ENCODE measurements at places on chromosomes 13 and 19.

- DNase-seq = no peak
These were observed 99.7 kb downstream of the PCDH9 start for GRCh38 chr13:67130444-67130843.

- peak; percentile 86 for DNase-seq
These were observed 8.9 kb upstream of the MYO1F start for GRCh38 chr19:8585894-8586750.

GRCh38 chr13:30466358-30466714, 600 bp upstream of the HMGB1 start:
- DNase-seq = no peak

DNA sequence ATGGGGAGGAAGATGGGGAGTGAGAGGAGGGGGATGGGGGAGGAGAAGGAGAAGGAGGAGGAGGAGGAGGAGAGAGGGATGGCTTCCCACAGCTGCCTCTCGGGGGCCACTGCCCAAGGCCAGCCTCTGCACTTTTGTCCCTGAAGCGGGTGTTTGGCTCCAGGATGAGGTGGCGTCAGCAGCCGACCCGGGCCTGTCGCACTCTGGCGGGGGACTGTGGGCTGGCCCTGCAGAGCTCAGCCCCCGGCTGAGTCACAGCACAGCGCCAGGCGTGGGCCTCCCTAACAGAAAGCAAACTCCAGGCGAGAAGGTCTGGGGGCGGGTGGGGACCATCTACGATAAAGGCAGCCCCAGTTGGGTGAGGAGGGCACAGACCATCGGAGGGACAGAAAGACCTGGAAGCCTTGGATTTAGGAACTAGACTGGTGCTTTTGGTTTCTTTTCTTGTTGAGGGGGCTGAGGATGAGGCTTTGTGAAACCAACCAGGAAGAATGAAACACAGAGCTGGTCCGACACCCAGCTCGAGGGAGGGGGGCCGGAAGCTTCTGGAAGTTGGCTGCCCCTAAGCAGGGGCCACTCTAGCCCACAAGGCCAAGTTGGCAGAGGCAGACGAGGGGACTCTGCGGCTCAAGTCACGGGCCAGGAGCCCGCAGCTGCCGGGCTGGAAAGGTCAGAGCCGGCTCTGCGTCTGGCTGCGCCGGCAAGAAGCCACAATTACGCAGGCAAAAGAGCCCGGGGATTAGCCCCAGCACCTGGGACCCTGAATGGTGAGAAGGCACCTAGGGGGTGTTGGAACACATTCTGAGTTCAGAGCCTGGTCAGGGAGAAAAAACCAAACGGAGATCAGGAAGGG, 18.2 kb downstream of the LSM4 start:
- peak; percentile 62 for DNase-seq

- no peak for DNase-seq
These were observed 68.1 kb upstream of the SLC10A2 start for GRCh38 chr13:103134271-103134670.

DNA sequence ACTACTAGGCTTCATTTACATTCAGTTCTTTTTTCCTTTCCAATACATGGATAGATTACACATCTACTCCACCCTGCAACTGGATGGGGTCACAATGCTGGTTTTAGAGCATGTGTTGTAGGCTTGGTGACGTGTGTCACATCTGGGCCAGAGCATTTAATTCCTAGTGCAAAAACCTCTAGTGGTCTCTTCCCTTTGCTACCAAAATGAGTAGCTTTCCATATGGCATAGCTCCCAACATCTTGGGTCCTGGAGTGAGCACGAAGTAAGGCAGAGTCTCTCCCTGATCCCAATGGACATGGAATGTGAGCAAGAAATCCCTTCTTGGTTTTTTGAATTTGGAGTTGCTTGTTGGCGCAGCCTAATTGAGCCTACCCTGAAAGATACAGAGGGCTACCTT, 51.7 kb downstream of the TNFSF11 start:
- no peak for DNase-seq

GRCh38 chr19:18905513-18906236, 9.7 kb upstream of the CERS1 start:
- no peak for DNase-seq

DNA sequence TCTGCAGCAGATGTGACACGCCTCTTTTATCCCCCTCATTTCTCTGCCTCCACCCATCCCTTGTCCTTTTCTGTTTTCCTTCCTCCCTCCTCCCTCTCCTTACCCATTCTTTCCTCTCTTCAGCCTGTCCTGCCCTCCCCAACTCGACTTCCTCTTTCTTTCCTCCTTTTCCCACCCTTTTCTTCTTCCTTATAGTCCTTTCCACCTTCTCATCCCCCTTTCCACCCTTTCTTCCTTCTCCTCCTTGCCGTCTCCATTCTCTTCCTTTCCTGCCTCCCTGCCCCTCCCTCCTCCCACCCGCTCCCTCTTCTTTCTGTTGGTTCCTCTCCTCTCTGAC, 688 bp upstream of the ZNF71 start:
- DNase-seq = no peak

GRCh38 chr13:40480012-40480914, 186.2 kb downstream of the FOXO1 start:
- DNase-seq = no peak

DNA sequence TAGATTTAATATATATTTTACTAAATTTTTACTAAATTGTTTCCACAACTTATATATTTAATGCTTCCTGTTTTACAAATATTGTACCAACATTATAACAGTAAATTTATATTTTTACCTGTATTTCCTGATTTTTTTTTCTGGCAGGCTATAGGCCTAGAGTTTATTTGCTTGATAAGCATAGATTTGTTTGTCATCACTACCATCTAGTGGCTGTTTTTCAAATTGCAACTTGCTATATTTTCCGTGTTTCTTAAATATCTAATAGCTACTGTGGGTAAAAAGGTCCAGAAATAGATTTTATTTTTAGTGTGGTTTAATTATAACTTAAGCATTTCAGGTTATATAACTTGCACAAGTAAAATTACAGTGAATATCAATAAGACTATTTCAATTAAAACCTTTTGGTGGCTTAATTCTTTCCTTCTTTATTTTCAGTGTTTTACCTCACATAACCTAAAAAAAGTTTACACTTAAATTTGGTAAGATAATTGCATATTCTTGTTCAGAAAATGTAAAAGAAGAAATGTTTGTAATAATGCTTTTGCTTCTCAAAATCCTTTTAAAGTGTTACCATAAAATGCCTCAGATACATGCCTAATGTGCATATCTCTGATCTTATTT, 60.6 kb downstream of the NDFIP2 start:
- DNase-seq = peak; percentile 15

DNA sequence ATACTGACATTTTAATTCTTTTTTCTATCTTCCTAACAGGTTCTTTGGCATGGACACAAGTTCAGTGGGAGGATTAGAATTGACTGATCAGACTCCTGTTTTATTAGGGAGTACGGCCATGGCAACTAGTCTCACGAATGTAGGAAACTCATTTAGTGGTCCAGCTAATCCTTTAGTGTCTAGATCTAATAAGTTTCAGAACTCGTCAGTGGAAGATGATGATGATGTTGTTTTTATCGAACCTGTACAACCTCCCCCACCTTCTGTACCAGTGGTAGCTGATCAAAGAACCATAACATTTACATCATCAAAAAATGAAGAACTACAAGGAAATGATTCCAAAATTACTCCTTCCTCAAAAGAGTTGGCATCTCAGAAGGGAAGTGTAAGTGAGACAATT, 34.5 kb downstream of the ZMYM2 start:
- no peak for DNase-seq

- DNase-seq = no peak
These were observed 435.3 kb downstream of the KLF12 start for GRCh38 chr13:73698859-73699258.

- DNase-seq = no peak
These were observed 21.4 kb upstream of the TCF3 start for GRCh38 chr19:1673645-1674292.

GRCh38 chr13:51282322-51282721, 57.2 kb upstream of the SERPINE3 start:
- DNase-seq = no peak

DNA sequence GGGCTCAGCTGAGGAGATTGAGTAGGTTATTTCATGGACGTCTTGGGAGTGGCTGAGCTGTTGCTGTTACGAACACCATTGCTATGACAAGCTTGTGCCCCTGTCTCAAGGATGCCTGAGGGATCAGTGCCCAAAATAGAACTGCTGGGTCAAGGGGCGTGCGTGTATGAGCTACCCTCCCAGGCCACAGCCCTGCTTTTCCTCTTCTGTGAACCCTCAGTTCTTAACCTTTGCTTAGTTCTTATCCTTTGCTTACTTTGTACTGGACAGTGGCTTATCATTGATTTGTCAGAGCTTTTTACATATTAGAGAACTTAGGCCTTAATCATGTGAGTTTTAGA, 9.0 kb downstream of the ARHGAP45 start:
- no peak for DNase-seq

DNA sequence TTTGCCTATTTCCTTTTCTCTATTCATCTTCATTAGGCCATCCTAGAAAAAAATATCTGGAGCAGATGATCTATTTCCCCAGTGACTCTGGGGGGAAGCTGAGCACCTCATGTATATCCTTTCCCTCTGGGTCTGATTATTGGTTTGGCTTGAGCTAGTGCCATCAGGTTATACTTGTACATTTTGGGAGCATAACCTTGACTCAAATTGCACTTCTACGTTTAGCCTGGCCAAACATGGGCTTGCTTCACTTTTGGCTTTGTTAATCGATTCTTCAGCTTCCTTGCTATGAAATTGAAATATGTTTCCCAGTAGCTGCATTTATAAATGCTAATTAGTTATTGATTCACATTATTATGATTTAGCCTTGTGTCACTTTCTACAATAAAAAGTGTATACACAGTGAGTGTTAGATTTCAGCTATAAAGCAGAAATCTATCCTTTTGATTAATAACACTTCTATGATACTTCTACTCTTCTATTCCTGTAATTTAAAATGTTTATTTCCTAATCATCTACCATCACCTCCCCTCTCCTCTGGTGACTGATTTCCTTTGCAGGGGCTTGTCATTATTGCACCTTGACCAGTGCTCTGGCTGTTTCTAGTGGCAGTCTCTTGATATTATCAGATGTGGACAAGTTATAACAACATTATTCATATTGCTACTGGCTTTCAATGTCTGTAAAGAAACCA, 37.3 kb downstream of the TNFSF11 start:
- no peak for DNase-seq

- DNase-seq = no peak
These were observed 124.7 kb downstream of the RBM26 start for GRCh38 chr13:79281339-79281747.

DNA sequence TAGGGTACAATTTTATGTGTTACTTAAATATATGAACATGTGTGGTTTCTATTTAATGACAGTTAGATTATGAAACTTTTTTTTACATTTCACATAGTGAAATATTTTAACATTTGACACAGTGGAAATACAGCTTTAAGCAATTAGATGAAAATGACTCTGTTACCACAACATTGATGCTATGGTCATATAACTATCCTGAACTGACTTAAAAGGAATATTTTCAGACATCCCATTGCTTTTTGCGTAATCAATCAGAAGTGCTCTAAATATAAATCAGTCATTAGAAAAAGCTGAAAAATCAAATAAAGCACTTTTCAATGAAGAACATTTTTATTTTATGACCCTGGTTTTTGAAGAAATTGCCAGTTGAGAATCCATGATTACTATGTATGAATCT, 80.3 kb downstream of the UFM1 start:
- no peak for DNase-seq

DNA sequence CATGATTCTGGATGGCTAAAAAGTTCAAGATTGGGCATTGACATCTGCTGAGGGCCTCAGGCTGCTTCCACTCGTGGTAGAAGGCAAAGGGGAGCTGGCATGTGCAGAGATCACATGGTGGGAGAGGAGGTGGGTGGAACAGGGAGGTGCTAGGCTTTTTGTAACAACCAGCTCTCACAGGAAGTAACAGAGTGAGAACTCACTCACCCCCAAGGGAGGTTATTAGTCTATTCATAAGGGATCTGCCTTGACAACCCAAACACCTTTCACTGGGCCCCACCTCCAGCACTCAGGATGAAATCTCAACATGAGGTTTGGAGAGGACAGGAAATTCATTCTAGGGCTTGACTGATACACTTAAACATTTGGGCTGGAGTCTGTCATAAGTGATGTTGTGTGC, 197.7 kb upstream of the RNF113B start:
- DNase-seq = no peak

DNA sequence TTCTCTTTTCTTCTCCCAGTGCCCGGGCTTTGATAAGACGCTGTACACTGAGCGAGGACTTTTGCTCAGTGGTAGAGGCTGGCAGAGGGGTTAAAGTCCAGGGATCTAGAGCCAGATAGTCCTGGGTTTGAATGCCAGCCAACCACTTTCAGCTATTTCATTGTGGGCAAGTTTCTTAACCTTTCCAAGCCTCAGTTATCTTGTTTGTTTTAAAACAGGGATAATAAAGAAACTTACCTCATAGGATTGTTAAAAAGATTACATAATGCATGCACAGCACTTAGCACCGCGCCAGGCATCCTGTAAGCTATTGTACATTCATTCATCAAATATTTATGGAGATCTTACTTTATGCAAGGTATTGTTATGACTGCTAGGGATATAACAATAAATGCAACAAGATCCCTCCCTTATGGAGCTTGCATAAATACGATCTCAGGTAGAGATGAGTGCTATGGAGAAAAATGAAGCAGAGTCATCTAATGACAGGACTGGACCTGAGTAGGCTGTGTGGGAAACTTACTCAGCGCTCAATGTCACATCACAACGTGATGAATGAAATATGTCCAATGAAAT, 70.8 kb downstream of the LNX2 start:
- DNase-seq = no peak

- no peak for DNase-seq
These were observed 23.9 kb upstream of the CXCL17 start for GRCh38 chr19:42466521-42467182.

DNA sequence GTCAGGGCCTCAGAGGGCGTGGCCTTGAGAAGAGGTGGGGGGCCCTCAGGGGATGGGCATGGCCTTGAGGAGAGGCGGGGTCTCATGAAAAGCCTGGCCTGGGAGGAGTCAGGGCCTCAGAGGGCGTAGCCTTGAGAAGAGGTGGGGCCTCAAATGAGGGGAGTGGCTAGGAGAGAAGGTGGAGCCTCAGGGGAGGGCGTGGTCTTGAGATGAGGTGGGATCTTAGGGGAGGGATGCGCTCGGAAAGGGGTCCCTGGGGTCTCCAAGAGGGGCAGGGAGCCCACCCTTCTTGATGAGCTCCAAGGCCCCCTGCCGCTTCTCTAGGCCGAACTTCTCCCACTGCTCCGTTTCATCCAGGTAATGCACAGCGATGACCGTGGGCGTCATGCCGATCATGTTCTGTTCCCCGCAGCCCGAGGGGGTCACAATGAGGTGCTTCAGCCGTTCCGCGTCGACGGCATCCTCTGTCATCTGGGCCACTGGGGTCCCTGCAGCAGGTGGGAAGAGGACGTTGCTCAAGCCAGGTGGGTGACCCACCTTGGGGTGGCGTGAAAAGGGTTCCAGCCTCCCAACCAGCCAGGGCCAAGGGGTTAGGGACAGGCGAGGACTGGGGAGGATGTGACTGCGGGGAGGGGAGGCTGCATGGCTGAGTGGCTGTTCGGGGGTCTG, 24.3 kb upstream of the TNFSF14 start:
- no peak for DNase-seq

Measured in nephron progenitor cell (in vitro differentiated cells).